ENCODE measurements at places on chromosomes 12 and 14.

DNA sequence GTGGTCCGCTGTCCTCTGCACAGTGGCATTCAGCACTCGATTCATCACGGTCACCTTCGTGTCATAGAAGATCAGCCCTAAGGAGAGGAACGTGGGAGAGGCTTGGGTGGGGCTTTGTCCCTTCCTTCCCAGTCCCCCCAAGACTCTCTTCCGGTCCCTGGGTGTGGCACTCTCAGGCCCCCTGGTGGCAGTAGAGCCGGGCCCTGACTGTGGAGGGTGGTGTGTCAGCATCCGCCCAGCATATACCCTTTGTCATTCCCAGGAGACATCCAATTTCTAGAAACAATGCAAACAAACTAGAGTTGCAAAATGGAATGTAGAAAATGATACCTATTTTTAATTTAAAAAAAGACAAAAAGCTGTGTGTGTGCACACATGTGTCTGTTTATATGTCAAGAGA lies 45.0 kb downstream of the TRAFD1 start:
- DNase-seq = peak; percentile 58

- no peak for DNase-seq
Observed at GRCh38 chr14:59140106-59140843, 48.2 kb upstream of the DAAM1 start.

GRCh38 chr12:39572551-39572950 lies 47.1 kb downstream of the ABCD2 start:
- DNase-seq = no peak

DNA sequence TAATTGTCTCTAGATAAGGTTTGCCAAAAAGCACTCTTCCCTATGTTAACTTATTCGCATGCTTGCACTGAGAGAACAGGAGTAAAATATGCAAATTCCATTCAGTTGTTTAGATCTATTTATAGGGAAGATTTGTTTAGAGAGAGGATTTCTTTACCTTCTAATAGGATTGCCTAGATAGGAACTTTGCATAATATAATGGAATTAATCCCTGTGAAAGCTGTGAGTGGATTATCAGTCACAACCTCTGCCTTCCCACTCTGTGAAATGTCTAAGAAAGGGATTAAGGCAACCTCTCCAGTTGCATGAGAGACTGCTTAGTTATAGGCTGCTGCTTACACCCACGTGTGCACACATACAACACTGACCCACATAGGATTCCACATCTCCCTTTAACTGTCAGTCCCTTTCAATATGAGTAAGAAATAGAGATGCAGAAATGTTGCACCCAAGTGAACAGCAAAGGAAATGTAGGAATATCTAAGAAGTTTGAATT lies 83.2 kb downstream of the ALG10B start:
- DNase-seq = no peak

DNA sequence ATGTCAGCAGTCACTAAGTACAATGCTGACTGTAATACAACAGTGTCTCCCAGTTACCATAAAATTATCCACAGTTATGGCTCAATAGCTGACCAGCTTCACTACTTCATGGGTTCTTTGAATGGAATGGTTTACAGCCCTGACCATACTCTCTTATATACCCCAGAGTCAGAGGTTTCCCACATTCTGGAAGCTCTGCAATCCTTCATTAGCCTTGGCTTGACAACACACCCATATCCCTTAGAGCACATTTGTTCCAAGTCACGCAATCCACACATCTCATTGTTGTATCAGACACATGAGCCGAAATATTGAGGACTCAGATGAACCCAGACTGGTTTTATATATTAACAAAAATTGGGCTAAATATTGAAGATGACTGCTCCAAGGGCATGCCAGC lies 209.4 kb upstream of the PLXNC1 start:
- DNase-seq = peak; percentile 30

GRCh38 chr12:93318720-93319522 lies 58.8 kb upstream of the NUDT4 start:
- DNase-seq = no peak

- no peak for DNase-seq
Observed at GRCh38 chr14:98174041-98174440, 1098.0 kb downstream of the BCL11B start.

DNA sequence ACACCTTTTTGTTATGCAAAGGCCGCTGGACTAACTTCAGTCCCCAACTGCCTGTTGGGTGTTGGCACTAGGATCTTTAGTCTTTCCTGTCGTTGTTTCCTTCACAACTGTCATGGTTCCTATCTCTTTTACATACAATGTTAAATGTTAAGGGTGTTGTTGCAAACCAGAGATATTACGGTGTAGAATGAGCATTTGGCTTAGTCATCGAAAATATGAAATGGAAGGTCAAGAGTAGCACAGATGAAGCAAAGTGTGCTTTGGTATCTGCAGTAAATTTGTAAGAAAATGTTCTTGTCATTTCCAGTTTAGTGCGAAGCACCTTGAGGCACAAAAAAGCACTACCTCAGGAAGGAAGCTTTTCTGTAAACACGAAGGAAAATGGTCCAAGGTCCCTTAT lies 751.3 kb upstream of the LRFN5 start:
- DNase-seq = no peak

DNA sequence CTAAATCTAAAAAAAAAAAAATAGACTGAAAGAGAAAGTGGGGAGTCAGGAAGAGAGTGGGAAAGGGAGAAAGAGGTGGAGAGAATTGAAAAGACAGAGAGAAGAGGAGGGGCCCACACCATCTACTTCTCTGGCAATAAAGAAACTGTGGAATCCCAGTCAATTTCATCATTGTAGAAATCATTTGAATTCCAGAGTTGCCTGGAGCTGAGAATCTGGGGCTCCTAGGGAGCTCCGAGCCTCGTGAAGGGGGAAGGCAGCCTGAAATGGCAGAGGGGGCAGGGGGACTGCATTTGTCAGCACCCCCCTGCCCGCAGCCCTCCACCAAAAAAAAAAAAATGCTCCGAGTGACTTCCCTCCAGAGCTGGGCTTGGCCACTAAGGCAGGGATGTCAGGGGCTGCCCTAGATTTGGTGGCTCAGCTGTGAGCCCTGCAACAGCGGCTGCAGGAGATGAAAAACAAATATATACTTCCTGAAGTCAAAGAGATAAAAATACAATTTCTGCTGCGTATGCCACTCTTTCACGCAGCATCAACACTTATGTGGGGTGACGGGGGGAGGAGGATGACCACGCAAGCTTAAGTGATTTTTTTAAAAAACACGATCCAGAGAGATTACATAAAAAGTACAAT lies 80.5 kb downstream of the BCL11B start:
- DNase-seq = no peak

GRCh38 chr12:54355104-54355815 lies 9.0 kb downstream of the GPR84 start:
- DNase-seq = no peak

- DNase-seq = peak; percentile 80
Observed at GRCh38 chr12:10395390-10395998, 5.7 kb upstream of the KLRK1 start.

DNA sequence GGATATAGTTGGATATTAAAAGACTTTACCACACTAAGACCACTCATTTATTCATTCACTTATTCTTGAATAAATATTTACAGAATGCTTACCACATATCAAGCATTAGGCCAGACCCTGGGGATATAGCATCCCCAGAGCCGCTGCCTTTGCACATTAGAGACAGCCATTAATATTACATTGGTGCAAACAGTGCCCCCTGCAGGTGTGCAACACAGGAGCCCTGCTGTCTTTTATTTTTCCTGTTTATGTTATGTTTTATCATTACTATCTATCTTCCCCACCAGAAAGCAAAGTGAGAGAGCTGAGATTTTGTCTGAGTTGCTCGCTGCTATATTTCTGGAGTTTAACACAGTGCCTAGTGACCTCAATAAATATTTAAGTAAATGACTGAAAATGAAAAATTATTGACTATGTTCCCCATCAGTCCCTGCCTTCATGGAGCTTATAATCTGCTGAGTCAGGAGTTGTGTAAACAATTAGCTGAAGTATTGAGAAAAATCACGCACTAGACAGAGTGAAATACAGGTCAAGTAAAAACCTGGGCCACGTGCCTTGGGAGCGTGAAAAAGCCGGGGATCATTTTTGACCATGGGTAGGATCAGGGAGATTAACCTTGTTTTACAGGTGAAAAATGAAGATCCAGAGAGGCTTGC lies 301.6 kb downstream of the PCNX1 start:
- DNase-seq = no peak

DNA sequence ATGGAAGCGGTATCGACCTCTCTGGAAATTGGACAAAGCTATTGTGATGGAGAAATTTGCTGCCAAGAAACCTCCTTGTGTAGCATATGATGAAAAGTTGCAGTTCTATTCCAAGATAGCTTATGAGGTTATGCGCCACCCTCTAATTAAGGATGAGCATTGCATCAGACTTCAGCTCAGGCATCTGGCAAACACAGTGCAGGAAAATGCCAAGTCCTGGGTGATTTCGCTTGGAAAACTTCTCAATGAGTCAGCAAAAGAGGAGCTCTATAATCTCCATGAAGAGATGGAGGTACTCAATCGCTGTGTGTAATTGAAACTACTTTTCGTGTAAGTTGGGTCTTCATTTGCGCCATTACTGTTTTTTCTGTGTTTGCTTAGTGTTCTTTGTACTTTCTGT lies 51.2 kb downstream of the DNAH10 start:
- DNase-seq = peak; percentile 69

GRCh38 chr12:98137278-98137677 lies 378.1 kb upstream of the TMPO start:
- no peak for DNase-seq

GRCh38 chr12:57237932-57238853 lies 8.7 kb downstream of the SHMT2 start:
- no peak for DNase-seq

- no peak for DNase-seq
Observed at GRCh38 chr12:98388126-98388525, 127.3 kb upstream of the TMPO start.

GRCh38 chr14:80942191-80942600 lies 658 bp upstream of the CEP128 start:
- DNase-seq = no peak

GRCh38 chr12:100266835-100267602 lies at the start of the genes DEPDC4 and SCYL2:
DEPDC4 (minus strand) TSS chr12:100267079; CDS start chr12:100267076, 3 bp downstream.
SCYL2 (plus strand) TSS chr12:100267177; CDS start chr12:100282971, 15,794 bp downstream.
- DNase-seq = peak; percentile 97

GRCh38 chr12:82651489-82651888 lies 35.2 kb upstream of the TMTC2 start:
- DNase-seq = no peak

- no peak for DNase-seq
Observed at GRCh38 chr12:3186546-3187215, 109.5 kb downstream of the TSPAN9 start.

GRCh38 chr14:34650786-34651584 lies 21.0 kb upstream of the SNX6 start:
- peak; percentile 93 for DNase-seq

- DNase-seq = no peak
Observed at GRCh38 chr14:56413721-56414120, 165.9 kb upstream of the TMEM260 start.

Data from AG20443 (cell line).